NCI-H1930 (cell line): ENCODE measurements at places on chromosomes 6 and 20.

GRCh38 chr6:42545226-42545773 lies 18.5 kb upstream of the UBR2 start:
- DNase-seq, result no peak

DNA sequence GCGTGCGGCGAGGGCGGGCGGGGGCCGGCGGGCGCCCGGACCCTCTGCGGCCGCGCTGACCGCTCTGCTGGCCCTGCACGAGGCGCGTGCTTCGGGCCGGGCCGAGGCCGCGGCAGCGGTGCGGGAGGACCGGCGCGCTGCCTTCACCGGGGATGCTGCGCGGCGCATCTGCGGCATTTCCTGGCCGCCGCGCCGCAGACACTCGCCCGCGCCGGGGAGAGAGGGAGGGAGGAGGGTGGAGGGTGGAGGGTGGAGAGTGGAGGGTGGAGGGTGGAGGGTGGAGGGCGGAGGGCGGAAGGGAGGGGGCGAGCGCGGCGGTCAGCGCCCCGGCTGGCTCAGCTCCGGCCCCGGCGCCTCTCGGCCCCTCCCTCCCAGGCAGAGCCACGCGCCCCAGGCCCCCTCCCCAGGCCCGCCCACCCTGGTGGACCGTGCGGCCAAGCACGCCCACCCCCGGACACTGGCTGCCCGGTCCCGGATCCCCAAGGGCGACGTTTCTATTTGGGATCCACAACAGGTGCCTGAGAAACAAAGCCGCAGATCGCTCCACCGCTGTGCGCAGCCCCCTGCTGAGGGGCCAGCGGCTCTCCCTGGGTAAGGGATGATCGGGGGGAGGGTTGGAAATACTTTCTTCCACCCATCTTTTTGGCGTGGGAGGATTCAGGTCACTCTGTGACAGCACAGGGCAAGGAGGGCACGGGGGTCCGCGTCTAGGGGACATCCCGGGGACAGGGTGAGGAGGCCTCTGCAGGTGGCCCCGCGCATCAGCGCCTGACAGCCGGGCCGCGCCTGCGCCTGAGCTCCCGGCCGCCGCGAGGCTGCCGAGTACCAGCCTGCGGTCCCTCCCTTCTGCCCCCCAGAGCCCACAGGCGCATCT lies 111.2 kb upstream of the BEND6 start:
- DNase-seq, result peak; percentile 80

GRCh38 chr20:12573442-12573841 lies 435.3 kb upstream of the SPTLC3 start:
- DNase-seq, result no peak

GRCh38 chr6:35016502-35017321 lies 124.4 kb downstream of the TCP11 start:
- no peak for DNase-seq

GRCh38 chr6:139730340-139730974 lies 356.0 kb upstream of the CITED2 start:
- no peak for DNase-seq
